GM12878 (cell line): ENCODE measurements at places on chromosomes 11 and 22. TPM values are rescaled to one million over a fixed set of nuclear protein-coding genes. Genes with fewer than 3 reads are reported as not detected.

Gene MIAT
- 2.0 and 2.2 TPM in 2 replicates for polyA plus RNA-seq

Gene TOLLIP
- 31.2 and 35.5 TPM in 2 replicates for polyA plus RNA-seq

Gene RIBC2
- polyA plus RNA-seq = not detected in 2 replicates

Gene RASL10A
- 0.17 TPM in 1 of 2 replicates, not detected in the other for polyA plus RNA-seq

GRCh38 chr22:46122980-46123693, 27.2 kb upstream of the PPARA start:
- DNase-seq = no peak

- no peak for DNase-seq
Observed at GRCh38 chr22:18096823-18097222, 13.8 kb upstream of the TUBA8 start.

- DNase-seq = no peak
Observed at GRCh38 chr11:15938121-15938611, 418.2 kb downstream of the SOX6 start.

- DNase-seq = no peak
Observed at GRCh38 chr11:10551290-10551592, 10.3 kb upstream of the RNF141 start.

DNA sequence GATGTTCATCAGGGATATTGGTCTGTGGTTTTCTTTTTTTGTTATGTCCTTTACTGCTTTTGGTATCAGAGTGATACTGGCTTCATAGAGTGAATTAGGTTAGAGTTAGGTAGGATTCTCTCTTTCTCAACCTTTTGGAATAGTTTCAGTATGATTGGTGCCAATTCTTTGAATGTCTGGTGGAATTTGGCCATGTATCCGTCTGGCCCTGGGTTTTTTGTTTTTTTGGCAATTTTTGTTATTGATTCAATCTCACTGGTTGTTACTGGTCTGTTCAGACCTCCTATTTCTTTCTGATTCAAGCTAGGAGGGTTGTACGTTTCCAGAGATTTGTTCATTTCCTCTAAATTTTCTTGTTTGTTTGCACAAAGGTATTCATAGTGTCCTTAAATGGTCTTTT, 54.4 kb downstream of the ATXN10 start:
- no peak for DNase-seq
